ENCODE measurements at places on chromosomes 1 and 21.

GRCh38 chr1:150362721-150363425, 1.1 kb upstream of the RPRD2 start:
- DNase-seq = peak; percentile 83

- no peak for DNase-seq
These were observed 166.9 kb upstream of the HMGB4 start for GRCh38 chr1:33696962-33697361.

- no peak for DNase-seq
These were observed 34.7 kb downstream of the AGT start for GRCh38 chr1:230679192-230679591.

DNA sequence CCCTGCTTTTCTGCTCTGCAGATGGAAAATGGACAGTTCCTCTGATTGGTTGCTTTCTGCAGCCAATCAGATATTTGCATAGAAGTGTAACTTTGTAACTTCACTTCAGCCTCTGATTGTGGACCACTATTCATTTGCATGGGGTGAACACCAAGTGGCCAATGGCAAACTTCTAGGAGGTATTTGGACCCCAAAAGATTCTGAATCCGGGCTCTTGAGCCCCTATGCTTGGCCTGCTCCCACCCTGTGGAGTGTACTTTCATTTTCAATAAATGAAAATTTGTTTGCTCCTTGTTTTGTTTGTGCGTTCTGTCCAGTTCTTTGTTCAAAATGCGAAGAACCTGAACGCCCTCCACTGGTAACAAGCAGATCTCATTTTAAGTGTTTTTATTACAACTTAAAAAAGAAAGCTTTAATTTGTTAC, 6.4 kb upstream of the GSTM4 start:
- peak; percentile 43 for DNase-seq

GRCh38 chr21:38645282-38645681, 147.0 kb upstream of the ERG start:
- no peak for DNase-seq

- no peak for DNase-seq
These were observed 42.7 kb downstream of the BCAR3 start for GRCh38 chr1:93638981-93639380.

- DNase-seq = no peak
These were observed 395.6 kb upstream of the PBX1 start for GRCh38 chr1:164163289-164163849.

Measured in NCI-H1092 treated with DMSO at 0.1 percent for 48 hours (cell line).